Astrocyte of the hippocampus (primary cell): ENCODE measurements at places on chromosomes 11 and 22.

DNA sequence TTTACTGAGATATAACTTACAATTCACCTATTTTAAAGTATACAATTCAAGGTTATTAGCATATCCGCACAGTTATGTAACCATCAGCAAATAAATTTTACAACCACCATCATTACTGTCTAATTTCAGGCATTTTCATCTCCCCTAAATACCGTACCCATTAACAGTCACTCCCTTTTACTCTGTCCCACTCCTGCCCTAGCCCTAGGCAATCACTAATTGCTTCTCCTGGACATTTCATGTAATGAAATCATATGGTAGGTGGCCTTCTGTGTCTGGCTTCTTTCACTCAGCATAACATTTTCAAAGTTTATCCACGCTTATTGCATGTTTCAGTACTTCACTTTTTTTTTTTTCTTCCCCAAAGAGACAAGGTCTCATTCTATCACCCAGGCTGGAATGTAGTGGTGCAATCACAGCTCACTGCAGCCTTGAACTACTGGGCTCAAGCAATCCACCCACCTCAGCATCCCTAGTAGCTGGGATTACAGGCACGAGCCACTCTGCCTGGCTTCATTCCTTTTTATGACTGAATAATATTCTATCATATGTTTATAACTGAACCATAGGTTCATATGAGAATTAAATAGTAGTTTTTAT, 61.4 kb upstream of the CHRM4 start:
- no peak for DNase-seq

- DNase-seq = no peak
Observed at GRCh38 chr11:44157019-44157418, 61.5 kb downstream of the EXT2 start.

DNA sequence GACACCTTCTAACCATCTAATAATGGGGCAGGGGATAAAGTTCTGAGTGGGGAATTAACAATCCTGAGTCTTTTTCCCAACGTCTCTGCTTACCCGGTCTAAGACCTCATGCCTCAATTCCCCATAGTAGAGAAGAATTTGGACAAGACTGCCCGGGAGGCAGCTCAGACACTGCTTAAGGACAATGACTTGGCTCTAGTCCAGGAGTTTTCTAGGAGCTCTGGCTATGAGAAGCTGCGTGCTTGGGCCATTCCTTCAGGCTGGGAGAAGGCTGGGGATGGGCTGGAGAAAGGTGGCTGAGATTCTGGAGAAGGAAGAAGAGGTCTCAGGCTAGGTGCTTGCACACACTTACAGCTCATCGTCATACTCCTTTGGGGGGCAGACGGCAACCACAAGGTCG, 19.8 kb upstream of the ABCC8 start:
- DNase-seq = no peak

- no peak for DNase-seq
Observed at GRCh38 chr11:130315354-130315970, 745 bp upstream of the ZBTB44 start.

DNA sequence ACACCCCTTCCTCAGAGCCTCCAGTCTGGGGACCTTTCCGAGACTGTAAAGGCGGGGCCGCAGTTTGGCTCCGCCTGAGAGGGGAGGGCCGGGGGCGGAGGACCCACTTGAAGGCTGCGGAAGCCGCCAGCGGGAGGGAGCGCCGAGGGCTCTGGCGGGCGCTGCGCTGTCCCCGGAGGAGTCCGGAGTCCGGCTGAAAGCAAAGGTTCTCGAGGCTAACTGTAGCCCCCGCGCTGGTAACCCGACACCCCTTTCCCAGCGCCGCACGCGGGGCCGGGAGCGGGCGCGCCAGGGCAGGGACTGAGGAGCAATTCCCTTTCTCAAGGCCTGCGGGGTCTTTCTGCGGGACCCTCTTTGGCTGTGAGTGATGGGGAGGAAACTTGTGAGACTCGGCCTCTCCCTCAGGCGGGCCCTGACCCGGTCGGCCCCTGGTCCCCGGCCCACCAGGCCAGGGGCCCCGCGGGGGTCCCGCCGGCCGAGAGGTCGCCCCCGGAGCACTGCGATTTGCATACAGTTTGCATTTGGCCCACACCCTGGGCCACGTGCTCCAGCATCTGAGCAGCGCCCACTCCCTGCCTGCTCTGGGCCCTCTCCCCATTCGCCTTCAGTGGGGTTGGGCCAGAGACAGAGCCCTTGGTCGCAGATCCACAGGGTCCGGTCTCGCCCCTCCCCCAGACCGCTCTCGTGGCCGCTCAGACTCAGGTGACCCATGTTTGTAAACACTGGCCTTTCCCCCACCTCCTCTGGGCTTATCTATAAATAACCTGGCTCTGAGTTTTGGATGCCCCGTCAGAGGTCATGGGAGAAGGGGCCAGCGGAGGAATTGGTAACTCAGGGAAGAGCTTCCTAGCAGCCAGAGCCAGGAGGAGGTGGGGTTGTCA, 519 bp upstream of the ART5 start:
- DNase-seq = peak; percentile 89

DNA sequence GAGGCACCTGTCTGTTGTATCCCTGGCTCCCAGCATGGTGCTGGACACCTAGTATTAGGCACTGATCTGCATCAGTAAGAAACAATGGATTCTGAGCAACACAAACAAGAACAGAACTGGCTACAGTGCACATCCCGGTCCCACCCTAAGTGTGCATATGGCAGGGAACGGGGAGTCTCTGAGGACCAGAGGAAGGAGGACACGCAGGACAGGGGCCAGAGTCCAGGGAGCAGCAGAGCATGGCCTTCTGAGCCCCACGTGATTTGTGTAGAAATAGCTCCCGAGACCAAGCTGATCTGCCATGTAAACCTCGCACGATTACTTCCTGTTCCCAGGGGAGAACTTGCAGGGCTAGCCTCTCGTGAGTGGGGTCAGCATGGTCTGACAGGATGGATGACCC, 12.7 kb upstream of the SNX32 start:
- no peak for DNase-seq

GRCh38 chr11:38323961-38324761, 1726.1 kb upstream of the RAG2 start:
- DNase-seq = no peak

GRCh38 chr11:124799348-124800225, 619 bp downstream of the MSANTD2 start:
- DNase-seq = peak; percentile 60

GRCh38 chr11:77801477-77801876, 19.0 kb downstream of the RSF1 start:
- DNase-seq = no peak

DNA sequence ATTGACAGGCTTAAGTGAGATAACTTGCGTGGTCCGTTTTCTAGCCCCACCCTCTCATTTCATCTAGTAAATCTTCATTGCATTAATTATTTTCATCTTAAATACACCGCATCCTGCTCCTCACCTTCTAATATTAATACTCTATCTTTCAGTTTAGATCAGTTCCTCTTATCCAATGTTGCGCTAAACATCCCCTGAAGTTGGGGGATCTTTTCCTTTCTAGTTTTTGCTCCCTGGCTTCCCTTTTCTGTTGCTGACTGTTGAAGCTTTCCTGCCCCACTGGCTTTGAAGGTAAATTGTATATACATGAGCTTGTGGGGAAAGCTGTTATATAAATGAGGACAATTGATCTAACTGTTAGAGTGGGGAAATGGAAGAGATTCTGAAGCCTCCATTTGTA, 7.2 kb downstream of the CAT start:
- DNase-seq = no peak

- no peak for DNase-seq
Observed at GRCh38 chr11:15835788-15836411, 520.4 kb downstream of the SOX6 start.

GRCh38 chr22:33007485-33007884, 50.7 kb downstream of the SYN3 start:
- no peak for DNase-seq

DNA sequence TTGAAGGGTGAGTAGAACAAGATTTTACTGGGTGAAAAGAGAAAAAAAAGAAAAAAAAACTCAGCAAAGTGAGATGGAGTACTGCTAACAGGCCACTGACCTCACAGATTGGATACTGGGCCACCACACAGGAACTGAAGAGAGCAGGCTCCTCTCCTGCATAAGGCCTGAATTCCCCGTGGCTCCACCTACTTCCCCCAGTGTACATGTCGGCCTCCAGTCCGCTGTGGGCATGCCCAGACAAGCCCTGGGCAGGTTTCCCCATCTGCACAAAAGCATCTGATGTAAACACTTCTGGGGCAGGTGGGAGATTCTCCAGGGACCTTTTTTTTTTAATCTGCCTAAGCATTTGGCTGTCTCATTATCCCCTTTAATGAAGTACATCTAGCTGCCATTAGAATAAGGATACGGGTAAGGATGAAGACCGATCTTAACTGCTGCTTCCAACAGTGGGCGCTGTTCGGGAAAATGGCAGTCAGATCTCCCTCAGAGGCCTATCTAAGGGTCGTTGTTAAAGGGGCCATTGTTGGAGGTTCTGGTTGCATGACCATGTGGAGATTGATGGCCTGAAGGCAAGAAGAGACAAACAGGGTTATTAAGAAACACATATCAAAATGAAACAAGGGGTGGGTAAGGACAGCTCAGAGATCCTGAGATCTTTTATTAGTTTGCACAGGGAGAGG, 48.5 kb downstream of the MS4A13 start:
- no peak for DNase-seq

GRCh38 chr11:50298182-50298988, 265.7 kb downstream of the OR4C45 start:
- DNase-seq = peak; percentile 1

DNA sequence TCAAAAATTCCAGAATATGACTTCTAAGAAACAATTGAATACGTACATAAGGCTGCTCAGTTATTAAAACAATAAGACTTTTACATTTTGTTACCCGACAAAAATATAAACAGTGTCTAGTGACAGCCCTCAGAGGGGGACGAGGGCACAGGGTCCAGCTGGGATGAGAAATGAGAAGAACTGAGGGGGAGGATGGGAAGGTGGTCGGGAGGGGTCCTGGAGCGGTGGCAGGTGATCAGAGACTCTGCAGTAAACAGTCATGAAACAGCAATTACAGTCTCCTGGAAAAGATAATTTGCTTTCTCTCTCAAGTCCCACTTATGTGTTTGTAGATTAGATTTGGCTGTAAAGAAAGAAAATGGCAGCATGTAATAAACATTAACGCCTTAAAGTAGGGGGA, 56.0 kb downstream of the PACSIN2 start:
- DNase-seq = no peak

GRCh38 chr11:132632641-132633124, 899.6 kb downstream of the OPCML start:
- peak; percentile 93 for DNase-seq

GRCh38 chr22:43404673-43405385, 7.0 kb upstream of the MPPED1 start:
- DNase-seq = no peak

- no peak for DNase-seq
Observed at GRCh38 chr11:134271978-134272377, 4.2 kb upstream of the GLB1L3 start.

DNA sequence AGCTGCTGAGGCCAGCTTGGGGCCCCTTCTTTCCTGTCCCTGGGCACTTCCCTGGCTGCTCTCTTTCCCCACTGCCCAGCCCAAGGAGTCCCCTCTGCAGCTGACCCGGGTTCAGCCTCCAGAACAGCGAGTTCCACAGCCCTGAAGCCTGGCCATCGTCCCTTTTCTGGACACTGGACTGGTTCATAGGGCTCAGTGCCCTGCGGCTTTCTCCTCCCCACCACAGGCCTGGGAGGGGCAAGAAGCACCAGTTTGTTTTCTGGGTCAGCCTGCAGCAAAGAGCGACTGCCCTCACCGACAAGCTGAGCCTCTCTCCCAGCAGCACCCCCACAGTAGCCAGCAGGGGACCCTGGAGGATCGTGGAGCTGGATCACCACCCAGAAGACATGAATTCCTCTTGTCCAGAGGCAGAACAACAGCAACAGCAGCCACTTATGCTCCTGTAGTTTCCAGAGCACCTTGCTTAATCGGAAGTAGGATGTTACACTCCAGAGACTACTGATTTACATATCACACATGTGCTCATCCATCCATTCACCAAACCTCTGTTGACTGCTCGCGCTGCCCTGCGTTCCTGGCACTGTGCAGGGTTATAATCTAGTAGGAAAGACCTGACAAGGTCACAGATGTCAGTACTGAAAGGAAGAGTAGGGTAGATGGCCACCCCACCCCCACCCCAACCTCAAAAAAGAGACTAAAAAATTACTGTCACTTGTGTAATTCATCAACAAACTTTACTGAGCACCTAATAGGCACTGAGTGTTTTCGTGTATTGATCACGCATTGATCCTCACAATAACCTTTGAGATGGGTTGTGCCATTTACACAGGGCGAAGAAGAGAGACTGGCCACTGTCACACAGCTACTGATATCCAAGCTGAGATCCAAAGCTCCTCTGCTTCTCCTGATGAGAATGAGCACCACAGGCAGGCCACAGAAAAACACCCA, 13.0 kb upstream of the CXCR5 start:
- peak; percentile 25 for DNase-seq

GRCh38 chr11:62879235-62879978, 1.3 kb upstream of the SLC3A2 start:
- peak; percentile 35 for DNase-seq

DNA sequence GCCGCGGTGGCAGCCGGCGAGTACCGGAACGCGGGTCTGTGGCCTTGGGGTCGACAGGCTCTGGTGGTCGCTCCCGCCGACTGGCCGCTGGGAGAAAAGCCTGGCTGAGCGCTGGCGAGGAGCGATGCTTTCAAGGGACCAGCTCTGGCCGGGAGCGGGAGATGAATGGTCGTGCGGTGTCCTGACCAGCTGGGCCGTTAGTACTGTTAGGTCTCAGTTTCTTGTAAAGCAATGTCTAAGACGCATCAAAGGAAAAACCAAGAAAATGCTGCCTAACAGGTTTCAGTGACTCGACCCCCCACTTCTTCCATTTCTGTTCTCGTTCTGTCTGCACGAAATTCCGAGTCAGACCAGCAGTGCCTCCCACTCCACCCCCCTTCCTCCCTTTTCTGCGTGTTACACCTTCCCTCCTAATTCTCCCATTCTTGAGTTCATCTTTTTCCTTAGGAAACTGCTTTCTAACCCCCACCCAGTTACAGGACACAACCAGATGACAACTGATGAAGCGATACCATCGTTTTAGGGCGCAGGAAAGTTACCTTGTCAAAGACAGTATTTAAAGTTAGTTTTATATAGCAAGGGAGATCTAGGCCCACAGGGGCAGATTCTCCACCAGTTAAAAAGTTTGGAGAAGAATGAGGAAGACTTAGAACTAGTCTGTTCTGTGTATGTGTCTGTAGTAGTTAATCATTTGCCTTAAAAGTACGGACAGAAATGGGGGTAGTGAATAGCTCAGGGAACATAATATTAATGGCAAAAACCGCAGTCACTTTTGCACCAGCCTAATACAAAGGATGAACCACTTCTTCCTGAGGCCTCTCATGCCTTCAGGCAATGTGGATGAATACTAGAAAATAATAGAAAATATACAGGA, 1.0 kb downstream of the CUL5 start:
- DNase-seq = peak; percentile 6

GRCh38 chr22:47291565-47292495, 529.4 kb downstream of the TBC1D22A start:
- no peak for DNase-seq

GRCh38 chr11:10017911-10018310, 276.1 kb downstream of the SBF2 start:
- no peak for DNase-seq

GRCh38 chr11:128796270-128796669, 70.8 kb downstream of the KCNJ1 start:
- DNase-seq = peak; percentile 62

- DNase-seq = no peak
Observed at GRCh38 chr22:24841261-24841660, 35.2 kb downstream of the SGSM1 start.

GRCh38 chr11:133162227-133162626, 370.1 kb downstream of the OPCML start:
- DNase-seq = no peak
